ENCODE measurements at places on chromosomes 5 and 9.

DNA sequence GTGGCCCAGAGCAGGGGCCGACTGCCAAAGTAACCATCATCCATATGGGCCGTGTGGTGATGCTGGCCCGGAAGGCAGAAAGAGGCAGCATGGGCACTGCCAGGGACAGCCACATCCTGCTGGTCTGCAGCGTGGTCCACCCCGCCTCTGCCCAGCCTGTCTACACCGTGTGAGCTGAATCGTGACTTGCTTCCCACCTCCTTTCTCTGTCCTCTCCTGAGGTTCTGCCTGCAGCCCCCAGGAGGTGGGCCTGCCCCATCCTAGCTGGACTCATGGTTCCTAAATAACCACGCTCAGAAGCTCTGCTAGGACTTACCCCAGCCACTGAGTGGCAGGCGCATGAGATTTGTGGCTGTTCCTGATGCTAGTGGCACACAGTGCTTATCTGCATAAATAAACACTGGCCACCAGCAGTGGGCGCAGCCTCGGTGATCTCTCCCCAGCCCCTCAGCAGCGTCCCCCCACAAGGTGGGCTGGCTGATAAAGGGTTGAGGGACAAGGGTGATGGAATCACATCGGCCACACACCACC, 22.6 kb upstream of the SUSD3 start:
- no peak for DNase-seq

- DNase-seq, result peak; percentile 10
Measured at GRCh38 chr9:88011005-88011766, 36.9 kb upstream of the CDK20 start.

GRCh38 chr9:128372784-128373183, 1.6 kb downstream of the URM1 start:
- no peak for DNase-seq

DNA sequence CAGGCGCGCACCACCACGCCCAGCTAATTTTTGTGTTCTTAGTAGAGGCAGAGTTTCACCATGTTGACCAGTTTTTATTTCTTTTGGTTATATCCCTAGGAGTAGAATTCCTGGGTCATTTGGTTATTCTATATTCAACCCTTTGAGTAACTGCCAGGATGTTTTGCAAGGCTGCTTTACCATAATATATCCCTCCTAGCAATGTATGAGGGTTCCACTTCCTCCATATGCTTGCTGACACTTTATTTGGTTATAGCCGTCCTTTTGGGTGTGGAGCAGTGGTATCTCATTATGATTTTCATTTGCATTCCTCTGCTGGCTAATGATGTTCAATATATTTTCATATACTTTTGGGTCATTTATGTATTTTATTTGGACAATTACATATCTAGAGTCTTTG, 81.2 kb downstream of the RAB24 start:
- DNase-seq, result no peak

DNA sequence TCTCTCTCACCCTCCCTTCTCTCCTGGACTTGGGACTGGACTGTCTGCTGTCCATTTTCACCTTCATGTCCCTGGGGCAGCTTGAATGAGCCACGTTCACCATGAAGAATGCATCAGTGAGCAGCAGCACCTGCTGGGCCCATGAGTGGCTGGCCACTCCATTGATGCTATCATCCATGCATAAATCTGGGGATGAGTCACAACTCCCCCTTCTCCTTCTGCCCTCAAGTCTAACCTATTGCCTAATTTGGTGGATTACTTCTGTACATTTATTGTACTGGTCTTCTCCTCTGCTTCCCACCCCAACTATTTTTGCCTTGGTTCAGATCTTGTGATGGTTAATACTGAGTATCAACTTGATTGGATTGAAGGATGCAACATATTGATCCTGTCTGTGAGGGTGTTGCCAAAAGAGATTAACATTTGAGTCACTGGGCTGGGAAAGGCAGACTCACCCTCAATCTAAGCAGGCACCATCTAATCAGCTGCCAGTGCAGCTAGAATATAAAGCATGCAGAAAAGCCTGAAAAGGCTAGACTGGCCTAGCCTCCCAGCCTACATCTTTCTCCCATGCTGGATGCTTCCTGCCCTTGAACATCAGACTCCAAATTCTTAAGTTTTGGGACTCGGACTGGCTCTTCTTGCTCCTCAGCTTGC, 46.7 kb downstream of the GDNF start:
- DNase-seq, result peak; percentile 59

- peak; percentile 35 for DNase-seq
Measured at GRCh38 chr9:70085241-70085640, 41.6 kb downstream of the MAMDC2 start.

GRCh38 chr5:133848341-133848811, 120.0 kb downstream of the C5orf15 start:
- DNase-seq, result no peak

GRCh38 chr9:121757281-121757585, 105.8 kb downstream of the DAB2IP start:
- no peak for DNase-seq

GRCh38 chr5:179296150-179296821, 49.0 kb downstream of the ADAMTS2 start:
- DNase-seq, result no peak

GRCh38 chr5:54187694-54188093, 122.7 kb downstream of the ARL15 start:
- no peak for DNase-seq

DNA sequence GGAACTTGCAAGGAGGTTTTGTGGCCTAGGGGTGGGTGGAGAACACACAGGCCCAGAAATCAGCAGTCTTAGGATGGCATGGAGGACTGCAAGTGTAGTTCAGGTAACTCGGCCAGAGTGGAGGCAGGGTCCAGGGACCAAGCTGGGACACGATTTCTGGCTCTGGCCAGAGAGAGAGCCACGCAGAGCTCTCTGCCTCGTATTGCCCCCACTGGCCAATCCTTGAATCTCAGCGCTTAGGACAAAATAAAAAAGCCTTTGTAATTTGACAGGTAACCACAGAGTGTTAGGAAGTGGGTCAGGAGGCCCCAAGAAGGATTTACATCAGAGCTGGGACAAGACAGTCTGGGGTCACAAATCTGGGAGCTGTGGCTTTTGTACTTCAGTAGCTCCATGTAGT, 11.7 kb downstream of the MAP3K1 start:
- no peak for DNase-seq

DNA sequence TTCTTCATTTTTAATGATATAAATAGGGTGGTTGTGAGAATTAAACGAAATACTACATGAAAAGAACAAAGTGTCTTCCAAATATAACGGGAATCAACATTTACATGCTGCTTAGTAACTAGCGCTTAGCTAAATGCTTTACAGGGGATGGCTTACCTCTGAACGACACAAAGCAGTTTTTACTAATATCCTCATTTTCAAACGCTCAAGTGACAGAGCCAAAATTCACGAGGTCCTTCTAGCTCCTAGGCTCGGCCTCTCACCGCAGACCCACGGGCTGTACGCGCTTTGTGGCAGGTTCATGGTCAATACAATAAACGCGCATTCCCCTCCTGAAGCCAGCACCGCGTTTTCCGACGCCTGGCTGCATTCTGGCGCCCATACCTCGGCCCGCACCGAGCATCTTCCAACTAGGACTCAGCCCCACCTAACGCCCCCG, 442 bp downstream of the ZNF510 start:
- no peak for DNase-seq

DNA sequence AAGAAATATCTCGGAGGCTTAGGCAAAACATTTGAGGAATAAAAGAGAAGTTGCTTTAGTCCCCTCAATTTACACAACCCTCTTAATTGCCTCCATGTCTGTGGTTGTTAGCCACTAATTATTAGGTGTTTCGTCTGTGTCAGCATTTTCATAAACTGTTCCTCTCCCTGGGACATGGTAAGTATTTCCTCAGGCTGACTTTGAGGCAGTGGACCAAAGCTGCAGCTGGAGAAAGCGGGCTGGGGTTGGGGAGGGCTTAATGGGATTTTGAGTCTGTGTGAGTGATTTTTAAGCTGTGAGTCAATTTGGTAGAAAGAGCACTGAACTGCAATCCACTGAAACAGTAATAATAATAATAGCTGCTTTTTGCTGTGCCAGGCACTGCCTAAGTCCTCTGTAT, 13.0 kb upstream of the TTC1 start:
- no peak for DNase-seq

GRCh38 chr9:21558615-21559401, 76.7 kb upstream of the IFNE start:
- DNase-seq, result peak; percentile 46

Measured in fibroblast of skin of right quadriceps (primary cell).